ENCODE measurements at places on chromosomes 2 and 18. TPM values are rescaled to one million over a fixed set of nuclear protein-coding genes. Genes with fewer than 3 reads are reported as not detected.
A peak's percentile ranks its signal among the peaks of the same experiment; 100 is the strongest.

GRCh38 chr2:26068602-26069298 is 34.9 kb downstream of the RAB10 start:
- DNase-seq, result peak; percentile 11

- no peak for DNase-seq
These were observed 40.4 kb downstream of the L3MBTL4 start for GRCh38 chr18:6374340-6374739.

- DNase-seq, result no peak
These were observed 58.2 kb upstream of the SNTG2 start for GRCh38 chr2:892401-892800.

GRCh38 chr2:186575856-186576255 is 14.0 kb upstream of the ITGAV start:
- DNase-seq, result no peak

DNA sequence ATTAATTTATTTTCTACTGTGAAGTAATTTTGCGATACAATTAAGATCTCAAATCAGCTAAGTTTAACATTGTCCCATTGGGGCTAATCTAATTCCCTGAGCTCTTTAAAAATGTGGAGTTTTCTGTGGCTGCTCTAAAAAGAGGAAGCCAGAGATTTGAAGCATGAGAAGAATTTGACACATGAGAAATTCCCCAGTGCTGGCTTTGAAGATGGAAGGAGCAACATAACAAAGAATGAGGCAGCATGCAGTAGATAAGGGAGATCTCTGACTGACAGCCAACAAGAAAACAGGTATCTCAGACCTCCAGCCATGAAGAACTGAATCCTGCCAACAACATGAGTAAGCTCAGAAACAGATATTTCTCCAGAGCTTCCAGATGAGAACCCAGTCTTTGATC is 308.4 kb downstream of the ZNF804A start:
- no peak for DNase-seq

DNA sequence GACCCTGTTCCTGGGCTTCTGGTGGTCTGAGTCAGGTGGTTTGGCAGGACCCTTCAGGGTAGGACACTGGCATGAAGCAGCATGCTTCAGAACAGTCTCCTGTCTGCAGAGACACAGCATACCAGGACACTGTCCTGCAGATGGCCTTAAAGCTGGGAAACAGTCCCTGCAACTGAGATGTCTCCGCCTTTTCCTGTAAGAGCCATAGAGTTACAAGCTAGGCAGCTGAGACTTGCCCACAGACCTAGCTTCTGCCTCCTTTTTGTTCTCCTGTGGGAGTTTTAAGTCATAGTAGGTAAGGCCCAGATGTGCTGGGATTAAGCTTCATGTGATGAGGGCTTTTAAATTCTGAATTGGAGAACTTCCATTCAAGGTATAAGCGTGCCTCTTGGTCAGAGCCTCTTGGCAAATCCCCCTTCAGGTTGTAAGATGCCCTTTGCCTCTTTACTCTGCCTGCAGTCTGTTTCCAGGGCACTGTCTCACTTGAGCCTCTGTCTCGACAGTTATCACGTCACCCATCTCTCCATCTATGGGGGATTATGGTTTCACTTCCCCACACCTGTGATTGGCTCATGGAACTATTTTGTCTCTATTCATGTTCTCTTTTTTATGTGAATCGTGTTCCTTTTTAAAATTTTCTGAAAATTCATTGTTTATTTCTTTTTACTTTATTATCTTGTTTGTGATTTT is 51.8 kb downstream of the COA5 start:
- DNase-seq, result no peak

DNA sequence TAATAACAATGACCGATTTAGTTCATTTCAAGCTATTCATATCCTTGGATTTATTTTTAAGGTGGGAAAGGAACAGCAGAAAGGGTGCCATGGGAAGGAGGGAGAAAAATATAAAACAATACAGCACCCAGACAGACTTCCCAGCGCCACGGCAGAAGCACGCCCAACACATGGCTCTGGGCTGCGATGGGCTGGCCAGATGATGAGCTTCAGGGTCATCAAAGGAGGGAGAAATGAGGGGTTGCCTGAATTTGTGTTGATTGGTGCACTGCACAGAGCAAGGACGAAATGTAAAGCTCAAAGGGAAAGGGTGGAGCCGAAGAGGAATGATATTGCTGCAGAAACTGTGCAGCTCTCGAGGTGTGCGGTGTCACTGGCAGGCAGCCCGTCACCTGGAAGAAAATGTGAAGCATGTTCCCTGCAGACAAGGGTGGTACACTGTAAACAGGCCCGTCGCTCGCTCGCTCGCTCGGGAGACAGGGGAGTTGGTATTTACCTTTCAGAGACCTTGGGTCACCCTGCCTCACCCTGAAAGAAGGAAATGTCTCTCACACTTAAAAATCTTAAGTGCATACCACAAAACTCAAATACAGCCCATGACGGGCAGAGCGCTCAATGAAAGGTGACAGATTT is 195.5 kb upstream of the CTAGE1 start:
- DNase-seq, result no peak

DNA sequence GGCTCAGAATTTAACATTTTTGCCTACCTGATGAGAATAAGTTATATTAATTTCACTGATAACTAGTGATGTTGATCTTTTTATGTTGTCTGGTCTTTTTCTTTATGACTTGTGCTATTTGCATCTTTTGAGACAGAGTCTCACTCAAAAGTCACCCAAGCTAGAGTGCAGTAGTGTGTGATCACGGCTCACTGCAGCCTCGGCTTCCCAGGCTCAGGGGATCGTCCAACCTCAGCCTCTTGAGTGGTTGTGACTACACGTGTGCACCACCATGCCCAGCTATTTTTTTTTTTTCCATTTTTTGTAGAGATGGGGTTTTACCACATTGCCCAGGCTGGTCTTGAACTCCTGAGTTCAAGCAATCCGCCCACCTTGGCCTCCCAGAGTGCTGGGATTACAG is 7.5 kb downstream of the SMCHD1 start:
- no peak for DNase-seq

GRCh38 chr2:152410165-152410597 is 75.2 kb downstream of the FMNL2 start:
- DNase-seq, result no peak

DNA sequence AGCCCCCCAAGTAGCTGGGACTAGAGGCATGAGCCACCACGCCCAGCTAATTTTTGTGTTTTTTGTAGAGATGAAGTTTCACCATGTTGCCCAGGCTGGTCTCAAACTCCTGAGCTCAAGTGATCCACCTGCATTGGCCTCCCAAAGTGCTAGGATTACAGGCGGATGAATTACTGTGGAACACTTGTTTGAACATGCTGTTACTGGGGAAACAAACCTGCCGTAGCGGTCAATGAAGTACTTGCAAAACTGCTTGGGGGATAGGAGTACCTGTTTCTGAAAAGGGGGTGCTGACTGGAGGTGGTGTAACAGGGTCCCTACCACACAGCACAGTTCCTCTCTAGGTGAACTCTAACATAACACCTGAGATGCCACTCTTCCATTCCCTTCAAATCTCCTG is 5.9 kb upstream of the IMPACT start:
- no peak for DNase-seq

- no peak for DNase-seq
These were observed 205.1 kb upstream of the EPAS1 start for GRCh38 chr2:46091961-46092667.

DNA sequence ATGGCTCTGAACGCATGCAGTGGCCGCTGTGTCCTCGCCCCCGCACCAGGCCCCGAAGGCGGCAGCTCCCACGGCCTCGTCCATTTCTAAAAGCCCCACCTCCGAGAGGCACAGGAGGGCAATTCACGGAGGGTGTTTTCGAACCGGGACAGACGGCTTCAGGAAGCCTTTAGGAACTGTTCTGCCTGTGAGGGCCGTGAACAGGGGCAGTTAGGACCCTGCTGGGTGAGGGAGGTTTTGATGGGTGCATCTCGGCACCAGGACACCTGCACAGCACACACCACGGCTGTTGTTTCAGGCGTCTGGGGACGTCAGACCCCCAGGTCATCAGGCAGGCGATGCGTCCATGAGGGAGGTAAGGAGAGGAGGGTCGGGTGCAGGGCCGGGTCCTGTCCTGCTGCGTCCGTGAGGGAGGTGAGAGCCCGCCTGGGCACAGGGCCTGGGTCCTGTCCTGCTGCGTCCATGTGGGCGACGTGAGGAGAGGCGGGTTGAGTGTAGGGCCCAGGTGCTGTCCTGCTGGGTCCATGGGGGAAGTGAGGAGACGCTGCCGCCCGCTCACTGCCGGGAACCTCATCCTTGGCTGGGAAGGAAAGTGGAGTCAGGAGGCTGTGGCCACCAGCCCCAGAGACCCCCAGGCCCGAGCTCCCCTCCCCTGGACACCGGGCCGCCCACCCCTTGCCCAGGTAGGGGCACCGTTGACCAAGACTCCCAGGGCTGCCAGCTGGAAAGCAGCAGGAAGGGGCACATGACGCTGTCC is 25.5 kb upstream of the KCNG2 start:
- DNase-seq, result no peak

GRCh38 chr2:222722327-222722946 is 51.0 kb downstream of the MOGAT1 start:
- DNase-seq, result no peak

GRCh38 chr2:156182132-156182531 is 150.4 kb downstream of the NR4A2 start:
- no peak for DNase-seq

DNA sequence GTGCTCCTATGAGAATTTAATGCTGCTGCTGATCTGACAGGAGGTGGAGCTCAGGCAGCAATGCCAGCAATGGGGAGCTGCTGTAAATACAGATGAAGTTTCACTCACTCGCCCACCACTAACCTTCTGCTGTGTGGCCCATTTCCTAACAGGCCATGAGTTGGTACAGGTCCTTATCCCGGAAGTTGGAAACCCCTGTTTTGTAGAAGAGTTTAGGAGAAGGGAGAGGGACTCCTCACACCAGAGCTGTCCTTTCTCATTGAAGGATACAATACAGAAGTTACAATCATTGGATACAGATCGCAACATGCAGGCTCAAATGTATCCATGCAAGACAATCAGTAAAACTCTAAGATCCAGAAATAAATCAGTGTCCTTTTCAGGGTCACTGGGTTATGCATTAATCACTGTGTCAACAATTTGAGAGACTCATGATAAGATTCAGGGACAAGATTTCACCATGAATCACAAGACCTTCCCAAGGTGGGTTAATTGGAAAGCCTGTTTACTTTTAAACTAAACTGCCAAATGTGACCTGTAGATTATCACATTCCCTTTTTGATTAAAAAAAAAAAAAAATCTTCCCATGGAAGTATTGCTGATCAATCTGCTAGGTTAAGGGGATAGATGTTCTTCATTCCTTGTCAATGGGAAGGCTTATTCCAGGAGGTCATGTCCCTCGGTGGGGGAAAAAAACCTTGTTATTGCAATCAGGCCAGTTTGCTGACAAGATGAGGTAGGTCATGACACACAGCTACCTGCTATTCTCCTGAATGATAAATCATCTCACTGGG is 97.2 kb downstream of the SP100 start:
- DNase-seq, result no peak

DNA sequence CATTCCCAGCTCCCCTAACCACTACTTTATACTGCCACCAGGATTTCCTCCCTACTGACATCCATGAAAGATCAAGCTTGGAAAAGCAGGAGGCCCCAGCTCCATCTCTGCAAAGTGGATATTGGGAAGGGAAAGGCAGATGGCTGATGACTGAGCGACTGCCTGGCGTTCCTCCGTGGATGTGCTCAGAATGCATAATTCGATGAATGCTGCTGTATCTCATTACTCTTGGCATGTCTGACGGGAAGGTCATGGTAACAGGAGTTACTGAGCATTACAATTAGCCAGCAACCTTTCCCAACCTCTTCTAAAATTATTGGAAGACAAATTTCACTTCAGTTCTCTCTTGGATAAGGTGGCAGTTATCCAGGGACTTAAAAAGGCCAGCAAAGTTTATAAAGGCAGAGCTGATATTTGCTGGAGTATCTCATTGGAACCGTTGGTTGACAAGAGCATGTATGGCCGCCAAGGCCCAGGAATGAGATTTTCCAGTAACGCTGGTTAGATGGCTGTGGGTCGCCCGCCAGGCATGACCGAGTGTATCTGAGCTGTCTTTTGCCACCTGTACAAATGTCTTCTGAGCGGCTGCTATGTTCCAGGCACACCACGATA is 34.5 kb downstream of the KCNE4 start:
- no peak for DNase-seq

- DNase-seq, result no peak
These were observed at the start of gene OTOF for GRCh38 chr2:26477911-26478253. OTOF (minus strand) TSS chr2:26478124.

GRCh38 chr2:23793476-23793875 is 133.4 kb downstream of the ATAD2B start:
- DNase-seq, result no peak

- DNase-seq, result no peak
These were observed 316.8 kb downstream of the DCDC2C start for GRCh38 chr2:4020153-4020552.

DNA sequence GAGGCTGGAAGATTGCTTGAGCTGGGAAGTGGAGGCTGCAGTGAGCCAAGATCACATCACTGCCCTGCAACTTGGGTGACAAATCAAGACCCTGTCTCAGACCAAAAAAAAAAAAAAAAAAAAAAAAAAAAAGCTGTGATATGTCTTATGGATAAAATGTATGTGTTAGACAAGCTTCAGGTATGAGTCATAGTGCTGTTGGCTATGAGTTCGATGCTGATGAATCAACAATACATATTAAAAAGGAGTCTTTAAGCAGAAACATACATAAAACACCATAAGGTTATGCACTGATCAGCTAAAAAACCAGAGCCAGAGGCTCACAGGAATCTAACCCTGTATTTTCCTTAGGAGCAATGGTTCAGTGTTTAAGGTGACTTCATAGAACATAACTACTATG is 332.3 kb downstream of the NCKAP5 start:
- no peak for DNase-seq

DNA sequence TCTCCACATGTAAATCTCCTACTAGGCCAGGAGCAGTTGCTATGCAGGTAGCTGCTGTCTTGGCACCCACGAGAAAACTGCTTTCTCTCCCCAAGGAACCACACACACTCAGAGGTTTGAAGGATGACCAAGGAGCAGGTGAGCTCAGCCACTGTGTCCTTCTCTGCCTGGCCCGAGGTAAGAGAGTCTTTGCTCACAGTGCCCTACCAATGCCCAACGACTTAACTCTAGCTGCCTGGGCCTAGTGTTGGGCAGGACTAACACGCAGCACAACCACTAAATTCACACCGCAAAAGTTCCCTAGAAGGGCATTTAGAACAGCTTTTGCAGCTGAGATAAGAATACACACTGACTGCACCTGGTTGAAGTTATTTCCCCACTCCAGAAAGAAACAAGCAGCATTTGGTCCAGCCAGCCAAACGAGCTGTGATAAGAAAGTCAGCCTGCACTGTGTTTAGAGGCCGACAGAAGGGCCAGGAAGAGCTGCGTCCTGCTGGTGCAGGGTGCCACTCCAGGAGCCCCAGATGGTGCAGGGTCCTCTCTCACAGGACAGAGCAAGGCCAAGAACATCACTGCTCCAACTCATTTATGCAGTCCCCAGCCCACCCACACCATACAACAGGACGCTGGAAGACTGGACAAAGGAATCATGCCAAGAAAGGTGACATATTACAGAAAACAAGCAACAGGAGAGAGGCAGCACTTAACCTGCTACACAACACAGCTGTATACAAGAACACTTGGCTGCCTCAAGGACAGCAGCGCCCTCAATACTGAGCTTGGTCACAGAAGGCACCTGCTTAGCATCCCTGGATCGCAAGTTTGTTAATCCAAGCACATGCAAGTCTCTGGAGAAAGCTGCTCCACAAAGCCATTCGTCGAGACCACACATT is 12.5 kb downstream of the HDLBP start:
- no peak for DNase-seq

- DNase-seq, result no peak
These were observed 50.6 kb upstream of the DCC start for GRCh38 chr18:52289392-52289791.

The ABCG8 gene
- not detected for total RNA-seq

The CNGA3 gene
- total RNA-seq, result not detected

The PDE1A gene
- not detected for total RNA-seq

The EVX2 gene
- not detected for total RNA-seq

The SERPINB11 gene
- not detected for total RNA-seq

The IL18R1 gene
- 6.0 TPM for total RNA-seq

Measured in T-cell (primary cell).